ENCODE measurements at places on chromosomes 12 and 14.
A peak's percentile ranks its signal among the peaks of the same experiment; 100 is the strongest.

DNA sequence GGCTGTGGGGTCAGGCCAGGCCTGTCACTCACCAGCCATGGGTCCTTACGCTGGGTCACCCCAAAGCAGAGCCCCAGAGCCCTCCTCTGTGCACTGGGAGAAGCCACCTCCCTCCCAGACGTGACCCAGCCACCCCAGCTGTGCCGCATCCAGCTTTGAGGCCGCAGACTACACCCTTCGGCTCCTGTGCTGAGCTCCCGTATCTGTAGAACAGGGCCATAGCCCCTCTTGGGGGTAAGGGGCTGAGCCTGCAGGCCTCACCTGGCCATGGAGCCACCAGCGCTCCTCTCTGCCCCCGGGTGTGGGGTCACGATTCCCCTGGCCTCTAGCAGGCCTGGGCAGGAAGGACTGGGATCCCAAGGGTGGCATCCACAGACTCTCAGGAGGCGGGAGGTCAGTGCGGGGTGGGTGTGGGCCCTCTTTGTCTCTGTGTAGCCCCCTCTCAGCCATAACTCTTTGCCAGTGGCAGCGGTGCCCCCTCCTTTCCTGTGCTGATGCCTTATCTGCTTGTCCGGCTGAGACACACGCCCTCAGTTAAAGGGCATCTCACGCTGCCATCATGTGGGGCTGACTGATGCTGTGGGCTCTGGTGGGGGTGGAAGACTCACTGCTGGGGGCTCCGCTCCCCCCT lies 16.3 kb downstream of the ASPG start:
- DNase-seq, result no peak

GRCh38 chr12:39830171-39830570 lies 210.6 kb upstream of the ABCD2 start:
- no peak for DNase-seq

- DNase-seq, result peak; percentile 17
Measured at GRCh38 chr12:110688446-110689280, at the start of gene HVCN1. Gene HVCN1 (minus strand): TSS chr12:110689115. CDS start chr12:110683245, 5,870 bp downstream.

- DNase-seq, result no peak
Measured at GRCh38 chr12:91267039-91267438, 84.4 kb upstream of the DCN start.

GRCh38 chr14:76784881-76785280 lies 23.6 kb downstream of the VASH1 start:
- peak; percentile 78 for DNase-seq

DNA sequence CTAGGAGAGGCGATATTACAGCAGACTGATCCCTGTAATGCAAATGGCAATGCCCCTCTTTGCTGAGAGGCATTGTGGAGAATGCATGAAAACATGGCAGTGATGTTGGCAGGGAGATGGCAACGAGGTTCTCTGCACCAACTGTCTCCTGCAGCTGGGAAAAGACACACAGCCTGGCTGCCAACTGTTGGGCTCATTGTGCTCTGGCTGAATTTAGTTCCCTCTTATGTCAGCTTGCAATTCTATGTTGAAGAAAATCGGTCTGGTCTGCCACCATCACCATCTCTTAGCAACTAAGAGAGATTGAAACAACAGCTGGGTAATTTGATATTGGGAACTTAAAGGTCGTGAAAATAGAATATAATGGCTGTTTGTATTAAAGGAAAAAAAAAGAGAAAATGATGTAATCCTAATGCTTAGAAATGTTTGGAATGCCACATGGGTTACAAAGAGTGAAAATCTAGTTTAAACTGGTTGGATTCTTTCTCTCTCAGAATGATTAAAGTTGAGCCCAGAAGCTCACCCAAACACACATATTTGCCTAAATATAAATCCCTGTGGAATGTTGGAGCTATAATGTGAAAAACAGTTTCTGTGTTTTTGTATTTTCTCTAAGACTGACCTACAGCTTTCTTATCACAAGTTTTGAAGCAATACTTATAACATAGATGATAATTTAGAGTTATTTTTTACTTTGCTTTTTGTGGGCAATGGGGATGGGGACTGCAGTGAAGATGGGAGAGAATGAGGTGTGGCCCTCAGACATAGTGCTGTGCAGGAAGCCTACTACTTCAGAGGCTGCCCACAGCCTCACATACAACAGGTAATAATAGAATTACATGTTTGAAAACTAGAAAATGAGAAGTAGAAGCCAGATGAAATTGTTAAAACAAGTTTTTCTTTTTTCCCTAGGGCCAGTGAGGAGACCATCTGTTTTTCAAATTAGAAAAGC lies 143.7 kb downstream of the AKAP6 start:
- DNase-seq, result peak; percentile 90

DNA sequence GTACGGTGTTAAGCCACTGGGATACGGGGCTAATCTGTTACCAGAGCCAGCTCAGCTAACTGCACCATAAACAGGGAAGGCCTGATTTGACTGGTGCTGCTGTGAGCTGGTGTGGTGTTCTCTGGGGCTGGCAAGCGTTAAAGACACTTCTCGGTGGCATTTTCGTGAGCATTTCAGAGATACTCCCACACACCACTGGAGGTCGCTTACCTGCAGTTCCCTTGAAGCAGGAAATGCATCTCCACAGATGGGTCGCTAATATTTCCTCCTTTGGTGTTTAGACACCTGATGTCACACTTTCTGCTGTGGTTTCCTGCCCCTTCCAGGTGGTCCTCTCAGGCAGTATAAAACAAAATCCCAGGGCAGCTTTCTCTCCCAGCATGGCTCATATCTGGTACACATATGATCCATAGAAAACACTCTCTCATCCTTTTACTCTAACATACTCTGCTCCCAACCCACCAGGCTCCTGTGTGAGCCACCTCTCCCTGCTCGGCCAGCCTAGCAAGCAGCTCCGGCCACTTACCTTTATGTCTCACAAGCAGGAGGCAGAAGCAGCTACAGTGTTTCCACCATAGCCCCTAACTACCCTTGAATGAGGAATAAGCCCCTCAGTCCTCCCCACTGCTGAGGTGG lies 129.9 kb upstream of the GRIN2B start:
- DNase-seq, result no peak

DNA sequence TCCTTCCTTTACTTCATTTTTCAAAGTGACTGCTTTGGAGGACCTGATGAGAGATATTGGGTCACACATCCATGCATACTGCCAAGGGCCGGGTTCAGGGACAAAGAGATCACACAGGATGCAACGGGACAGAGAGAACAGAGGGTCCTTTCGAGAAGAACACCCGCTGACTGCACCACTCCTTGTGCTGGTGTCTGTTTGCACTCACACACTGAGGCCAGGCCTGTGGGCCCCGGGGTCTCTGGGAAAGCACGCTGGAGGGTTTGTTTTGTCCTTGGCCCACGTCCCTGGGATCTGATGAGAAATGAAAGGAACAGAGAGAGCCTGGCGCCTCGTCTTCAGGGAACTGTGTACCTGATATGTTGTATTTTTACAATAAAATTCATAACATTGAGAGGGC lies 42.2 kb downstream of the PAH start:
- DNase-seq, result no peak

DNA sequence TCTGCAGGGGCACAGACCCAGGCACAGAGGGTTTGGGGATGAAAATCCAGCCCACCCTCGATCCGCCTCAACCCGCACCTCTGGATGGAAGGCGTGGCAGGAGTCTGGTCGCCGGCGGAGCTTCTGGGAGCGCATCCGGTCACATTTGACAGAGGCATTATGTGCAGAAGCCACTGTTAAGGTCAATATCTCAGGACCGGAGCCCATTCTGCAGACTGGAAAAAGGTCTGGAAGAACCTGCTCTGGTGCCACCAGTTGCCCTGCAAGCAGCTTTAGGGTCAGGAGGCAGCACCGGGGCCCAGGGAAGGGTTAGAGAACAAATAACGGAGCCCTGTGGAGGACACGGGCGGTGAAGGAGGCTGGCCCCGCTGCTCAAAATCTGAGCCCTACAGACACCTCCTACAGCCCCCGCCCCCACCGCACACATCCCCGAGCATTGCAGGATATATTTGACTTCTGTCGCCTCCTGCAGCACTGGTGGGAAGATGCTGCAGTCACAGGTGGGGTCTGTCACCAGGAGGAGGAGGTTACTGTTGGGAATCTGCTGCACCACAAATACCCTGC lies 25.1 kb upstream of the LRTM2 start:
- no peak for DNase-seq

DNA sequence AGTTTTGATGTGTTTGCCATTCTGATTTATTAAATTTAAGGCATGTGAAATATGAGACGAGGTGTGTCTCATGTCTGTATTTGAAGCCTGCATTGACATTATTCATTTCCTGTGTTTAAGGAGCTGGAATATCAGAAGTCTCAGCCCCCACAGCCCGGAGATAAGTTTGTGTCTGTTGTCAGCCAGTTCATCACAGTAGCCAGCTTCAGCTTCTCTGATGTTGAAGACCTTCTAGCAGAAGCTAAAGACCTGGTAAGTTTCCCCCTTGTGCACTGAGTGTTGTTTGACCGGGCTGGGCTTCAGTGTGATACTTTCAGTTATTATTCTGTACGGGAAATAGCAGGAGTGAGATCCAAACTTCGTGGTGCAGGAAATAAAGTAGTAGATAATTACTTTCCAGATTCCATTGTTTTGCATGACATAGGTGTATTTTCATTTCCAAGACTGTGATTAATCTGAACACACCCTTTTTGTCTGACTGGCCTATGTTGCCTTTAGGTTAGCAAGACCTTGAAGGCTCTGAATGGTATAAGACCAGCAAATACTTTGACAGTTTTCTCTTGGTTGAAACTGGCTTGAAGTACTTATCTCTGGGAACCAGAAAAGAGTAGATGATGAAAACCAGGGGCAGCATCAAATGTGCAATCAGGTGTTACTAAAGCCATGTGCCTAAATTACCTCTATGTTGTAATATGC lies 101.5 kb downstream of the GPR135 start:
- peak; percentile 68 for DNase-seq

- DNase-seq, result no peak
Measured at GRCh38 chr12:115338566-115339294, 654.8 kb upstream of the TBX3 start.

DNA sequence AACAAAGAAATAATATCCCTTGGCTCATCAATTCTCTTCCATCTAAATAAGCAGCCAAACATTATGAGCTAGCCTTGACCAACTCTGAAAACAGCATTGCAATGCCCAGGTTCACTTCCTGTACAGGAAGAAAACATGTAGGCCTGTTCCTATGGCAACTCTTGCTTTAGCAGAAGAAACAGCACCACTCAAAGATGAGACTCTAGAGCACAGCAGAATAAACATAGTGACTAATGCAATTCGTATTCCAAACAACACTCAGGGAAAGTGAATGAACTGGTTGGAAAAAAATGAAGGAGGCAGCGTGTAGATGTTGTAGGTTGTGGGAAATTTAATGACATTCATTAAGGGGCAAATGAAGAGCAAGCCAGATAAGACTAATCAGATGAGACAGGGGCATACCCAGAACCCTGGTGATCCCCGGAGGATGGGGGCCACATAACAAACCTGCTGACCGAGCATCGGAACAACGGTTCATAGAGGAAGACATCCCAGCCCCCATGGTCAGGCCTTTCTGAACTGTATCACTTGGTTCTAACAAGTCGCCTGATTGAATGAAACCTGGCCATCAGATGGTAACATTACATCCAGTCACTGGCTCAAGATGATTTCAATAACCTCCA lies 9.0 kb downstream of the ARHGDIB start:
- DNase-seq, result peak; percentile 93

- DNase-seq, result peak; percentile 71
Measured at GRCh38 chr12:29066011-29066588, 83.0 kb upstream of the FAR2 start.

DNA sequence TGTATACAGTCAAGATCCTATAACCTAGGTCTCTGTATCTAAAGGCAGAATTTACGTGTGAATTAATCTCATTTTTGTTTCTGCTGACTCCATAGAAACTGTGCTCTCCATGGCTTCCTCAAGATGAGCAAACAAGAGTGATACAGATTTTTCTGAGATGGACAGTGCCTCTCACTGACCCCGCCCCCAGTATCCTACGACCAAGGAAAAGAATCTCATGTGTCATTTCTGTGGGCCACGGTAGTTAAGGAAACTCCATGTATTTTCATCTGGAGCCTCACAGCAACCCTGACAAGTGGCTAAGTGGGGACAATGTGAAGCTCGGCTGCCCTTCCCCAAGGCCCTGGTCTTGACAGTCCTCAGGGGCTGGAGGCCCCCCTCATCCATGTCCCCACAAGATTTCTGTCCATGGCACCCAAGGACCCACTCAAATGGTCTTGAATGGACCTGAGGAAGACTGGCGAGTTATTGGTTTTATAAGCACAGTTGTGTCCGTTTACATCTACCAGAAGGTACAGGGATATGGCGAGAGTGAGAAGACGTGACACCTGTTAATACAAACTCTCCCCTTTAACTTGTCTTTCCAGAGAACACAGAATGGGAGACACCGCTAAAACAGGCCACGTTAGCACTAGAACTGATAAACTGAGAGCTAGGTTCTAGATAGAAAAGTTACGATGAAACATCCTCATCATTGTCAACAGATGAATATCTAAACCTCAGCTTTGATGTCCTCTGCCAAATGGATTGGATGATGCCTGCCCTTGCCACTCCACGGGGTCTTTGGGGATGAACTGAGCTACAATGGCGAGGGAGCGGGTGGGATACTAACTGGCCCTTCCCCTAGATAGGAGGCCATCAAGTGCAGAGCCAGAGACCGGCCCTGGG lies 108.4 kb upstream of the EGLN3 start:
- no peak for DNase-seq

DNA sequence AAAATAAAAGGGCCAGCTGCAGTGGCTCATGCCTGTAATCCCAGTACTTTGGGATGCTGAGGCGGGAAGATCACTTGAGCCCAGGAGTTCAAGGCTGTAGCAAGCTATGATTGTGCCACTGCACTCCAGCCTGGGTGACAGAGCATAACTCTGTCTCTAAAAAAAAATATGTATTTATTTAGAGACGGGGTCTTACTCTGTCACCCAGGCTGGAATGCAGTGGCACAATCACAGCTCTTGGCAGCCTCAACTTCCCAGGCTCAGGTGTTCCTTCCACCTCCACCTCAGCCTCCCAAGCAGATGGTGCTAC lies 179.3 kb upstream of the ATF7IP start:
- DNase-seq, result no peak

DNA sequence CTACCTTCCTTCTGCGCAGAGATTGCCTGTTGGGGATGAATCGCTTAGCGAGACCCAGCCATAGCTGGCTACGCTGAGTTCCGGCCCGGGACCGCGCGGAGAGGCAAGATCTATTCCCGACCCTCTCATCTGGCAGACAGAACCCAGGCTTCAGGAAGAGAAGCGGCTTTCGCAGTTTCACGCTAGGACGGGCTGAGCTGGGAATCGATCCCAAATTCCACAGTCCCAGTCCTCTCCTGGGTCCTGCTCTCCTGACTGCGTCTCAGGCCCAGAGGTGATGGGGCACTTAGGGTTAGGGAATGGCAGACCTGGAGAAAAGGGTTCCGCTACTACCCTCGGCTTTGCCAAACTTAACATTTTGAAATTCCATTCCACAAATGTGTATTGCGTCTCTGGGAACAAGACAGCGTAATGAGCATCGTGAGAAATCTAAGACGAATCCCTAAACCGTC lies 2.8 kb downstream of the PTPN21 start:
- peak; percentile 27 for DNase-seq

DNA sequence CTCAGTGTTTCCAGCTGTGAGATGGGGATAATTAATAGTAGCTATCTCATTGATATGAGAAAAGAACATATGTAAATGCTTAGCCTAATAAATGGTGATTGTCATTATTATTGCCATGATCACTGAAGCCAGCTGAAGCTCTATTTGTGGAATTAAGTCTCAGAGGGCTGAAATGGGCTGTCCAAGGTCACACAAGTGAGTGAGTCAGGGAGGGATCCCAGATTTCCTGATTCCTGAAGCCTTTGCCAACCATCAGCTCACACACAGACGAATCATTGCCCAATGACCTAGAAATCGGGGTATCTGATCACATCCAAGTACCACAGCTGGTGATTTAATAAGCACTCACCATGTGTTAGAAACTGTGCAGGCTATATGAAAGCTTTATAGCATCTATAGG lies 21.6 kb upstream of the TMEM229B start:
- peak; percentile 15 for DNase-seq
